ENCODE measurements at places on chromosomes 4 and X.

DNA sequence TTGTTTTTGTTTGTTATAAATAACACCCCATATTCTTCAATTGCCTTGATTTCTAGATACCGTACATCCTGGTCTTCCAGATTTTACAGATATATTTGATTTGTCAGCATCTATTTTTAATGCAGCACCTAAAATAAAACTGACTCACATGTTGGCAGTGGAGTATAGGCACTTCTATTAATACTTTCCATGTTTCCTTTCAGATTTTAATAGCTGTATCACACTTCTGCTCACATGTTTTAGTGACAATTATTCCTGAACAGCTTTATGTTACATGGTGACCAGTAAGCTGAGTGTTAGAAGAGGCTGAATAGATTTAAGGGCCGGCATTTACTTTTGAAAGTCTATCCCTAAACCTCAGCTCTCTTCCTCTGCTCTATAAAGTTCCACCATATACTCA is 46.1 kb downstream of the C4orf46 start:
- DNase-seq: no peak

DNA sequence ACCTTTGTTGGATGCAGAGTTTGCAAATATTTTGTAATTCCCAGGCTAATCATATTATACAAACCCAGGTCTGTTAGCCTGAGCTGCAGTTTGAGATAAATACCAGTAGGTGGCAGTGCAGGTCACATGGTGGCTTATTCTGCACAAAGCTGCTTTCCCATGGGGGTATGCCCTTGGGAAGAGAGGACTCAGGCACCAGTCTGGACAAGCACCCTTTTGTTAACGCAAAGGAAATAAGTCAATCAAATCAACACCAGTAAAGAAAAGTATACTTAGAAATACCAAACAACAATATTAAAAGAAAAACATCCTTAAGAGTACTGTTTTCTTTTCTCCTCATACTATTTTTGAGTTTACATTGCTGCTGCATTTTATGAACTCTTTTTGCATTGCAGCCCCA is 389.0 kb upstream of the ZFP42 start:
- peak; percentile 1 for DNase-seq

DNA sequence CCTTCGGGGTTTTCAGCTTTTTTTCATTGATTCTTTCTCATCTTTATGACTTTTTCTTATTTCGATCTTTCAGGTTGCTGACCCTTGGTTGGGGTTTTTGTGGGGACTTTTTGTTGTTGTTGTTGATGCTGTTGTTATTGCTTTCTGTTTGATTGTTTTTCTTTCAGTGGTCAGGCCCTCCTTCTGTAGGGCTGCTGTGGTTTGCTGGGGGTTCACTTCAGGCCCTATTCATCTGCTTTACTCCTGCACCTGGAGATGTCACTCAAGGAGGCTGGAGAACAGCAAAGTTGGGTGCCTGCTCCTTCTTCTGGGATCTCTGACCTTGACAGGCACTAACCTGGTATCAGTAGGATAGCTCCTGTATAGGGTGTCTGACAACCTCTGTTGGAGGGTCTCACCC is 39.9 kb upstream of the PCDH18 start:
- DNase-seq: no peak

GRCh38 chr4:111216791-111217190 is 593.9 kb upstream of the PITX2 start:
- no peak for DNase-seq

- no peak for DNase-seq
Observed at GRCh38 chr4:183508697-183509335, 4.0 kb downstream of the ING2 start.

- no peak for DNase-seq
Observed at GRCh38 chrX:625137-625691, 5.4 kb upstream of the SHOX start.

DNA sequence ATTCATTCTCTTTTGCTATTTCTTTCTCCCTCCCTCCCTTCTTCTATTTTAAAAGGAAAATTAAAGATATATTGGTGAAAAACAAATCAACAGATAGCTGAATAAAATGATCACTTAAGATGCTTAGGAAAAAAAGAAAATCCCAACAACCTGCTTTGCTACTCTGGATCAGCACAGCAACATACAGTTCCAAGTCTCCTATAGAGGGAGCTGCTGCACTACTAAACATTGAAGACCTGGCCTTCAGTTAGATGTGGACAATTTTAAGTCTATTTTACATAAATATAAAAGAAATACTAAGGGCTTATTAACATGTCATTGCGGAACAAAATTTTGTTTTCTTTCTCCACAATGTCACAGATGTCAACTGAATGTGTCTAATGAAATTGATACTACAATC is 226.4 kb downstream of the MAGEB5 start:
- no peak for DNase-seq

GRCh38 chr4:113330200-113330599 is 280.7 kb downstream of the ANK2 start:
- no peak for DNase-seq

DNA sequence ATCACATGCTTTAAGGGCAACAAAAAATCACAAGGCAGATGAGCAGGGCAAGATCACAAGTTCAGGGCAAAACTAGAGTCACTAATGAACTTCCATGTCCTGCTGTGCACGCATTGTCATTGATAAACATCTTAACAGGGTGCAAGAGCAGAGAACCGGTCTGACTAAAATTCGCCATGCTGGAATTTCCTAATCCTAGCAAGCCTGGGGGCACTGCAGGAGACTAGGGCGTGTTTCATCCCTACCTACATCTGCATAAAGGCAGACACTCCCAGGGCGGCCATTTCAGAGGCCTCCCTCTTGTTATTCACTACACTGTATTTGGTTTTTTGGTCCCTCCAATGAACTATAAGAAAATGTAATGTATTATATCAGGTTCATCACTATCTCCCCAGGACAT is 203.6 kb downstream of the ARHGEF9 start:
- no peak for DNase-seq

- no peak for DNase-seq
Observed at GRCh38 chr4:56128213-56128612, 179.5 kb downstream of the CEP135 start.

- no peak for DNase-seq
Observed at GRCh38 chr4:122798101-122798500, 28.5 kb upstream of the FGF2 start.

GRCh38 chr4:110188113-110188512 is 10.3 kb downstream of the ELOVL6 start:
- DNase-seq: no peak

DNA sequence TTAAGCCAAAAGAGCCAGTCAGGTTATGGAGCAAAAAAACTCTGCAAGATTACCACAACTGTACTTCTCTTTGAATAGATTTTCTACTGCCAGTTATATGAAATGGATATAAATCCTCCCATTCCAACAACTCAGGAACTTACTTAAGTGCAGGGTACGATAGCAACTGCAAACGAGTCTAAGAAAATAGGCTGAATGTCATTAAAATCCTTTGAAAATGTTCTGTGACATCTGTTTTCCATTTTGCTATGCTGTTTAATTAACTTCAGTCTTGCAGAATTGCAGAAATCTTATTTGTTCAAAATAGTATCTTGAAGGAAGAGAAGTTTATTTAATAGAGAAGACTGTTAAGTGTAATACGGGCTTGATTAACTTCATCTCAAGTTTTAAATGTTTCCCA is 243.8 kb downstream of the PALLD start:
- no peak for DNase-seq

DNA sequence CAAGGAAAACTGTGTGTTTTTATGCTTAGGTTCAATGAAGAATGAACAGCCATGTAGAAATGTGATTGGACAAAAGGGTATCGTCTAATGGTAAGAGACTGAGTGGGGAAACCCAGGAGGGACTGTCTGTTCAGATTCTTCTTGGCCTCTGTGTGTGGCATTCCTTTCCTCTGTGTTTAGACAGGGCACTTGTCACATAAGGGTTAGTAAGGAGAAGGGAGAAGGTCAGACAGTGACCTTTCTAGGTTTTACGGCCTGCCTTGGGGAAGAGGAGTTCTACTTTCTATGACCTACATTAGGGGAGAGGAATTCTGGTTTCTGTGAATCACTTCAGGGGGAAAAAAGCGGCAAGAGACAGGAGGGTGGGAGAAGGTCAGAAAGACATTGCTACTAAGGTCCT is 119.5 kb downstream of the GC start:
- no peak for DNase-seq

DNA sequence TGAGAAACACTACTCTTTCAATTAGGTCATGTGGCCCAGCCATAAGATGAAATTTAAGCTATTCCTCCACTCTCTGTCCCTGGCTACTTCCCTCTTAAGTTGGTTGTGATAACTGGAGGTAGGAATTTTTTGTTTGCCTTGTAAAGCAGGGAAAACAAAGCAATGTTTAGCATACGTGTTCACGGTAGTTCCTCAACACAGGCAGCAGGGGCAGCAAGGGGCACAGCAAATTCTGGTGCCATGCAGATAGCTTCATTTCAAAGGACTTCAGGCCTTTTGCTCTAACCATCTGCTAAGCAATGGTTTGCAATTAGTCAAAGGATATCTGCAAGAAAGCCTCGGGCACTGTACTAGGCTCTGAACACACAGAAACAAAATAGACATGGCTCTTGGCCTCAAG is 330.2 kb downstream of the ZIC3 start:
- no peak for DNase-seq

- no peak for DNase-seq
Observed at GRCh38 chr4:108454227-108454626, 166.1 kb upstream of the RPL34 start.

GRCh38 chr4:85431881-85432485 is 43.0 kb upstream of the ARHGAP24 start:
- no peak for DNase-seq

GRCh38 chr4:128600996-128601871 is 208.3 kb upstream of the JADE1 start:
- DNase-seq: no peak

DNA sequence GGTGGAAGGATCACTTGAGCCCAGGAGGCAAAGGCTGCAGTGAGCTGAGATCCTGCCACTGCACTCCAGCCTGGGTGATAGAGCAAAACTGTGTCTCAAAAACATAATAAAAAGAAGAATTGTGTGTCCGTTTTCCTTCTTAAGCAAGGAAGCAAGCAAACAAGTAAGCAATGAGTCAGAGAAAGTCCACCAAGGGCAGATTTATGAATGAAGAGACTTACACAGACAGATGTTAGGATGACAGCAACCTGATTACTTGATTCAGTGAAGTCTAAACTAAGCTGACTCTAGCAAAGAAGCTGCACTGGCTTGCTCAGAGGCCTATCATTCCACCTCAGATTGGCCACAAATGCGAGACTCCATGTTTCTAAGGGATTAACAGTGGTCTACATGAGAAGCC is 34.1 kb upstream of the SCML1 start:
- DNase-seq: no peak

- no peak for DNase-seq
Observed at GRCh38 chr4:145626623-145626982, 7.4 kb downstream of the MMAA start.

- DNase-seq: no peak
Observed at GRCh38 chrX:45807572-45808425, 607.1 kb upstream of the DIPK2B start.

DNA sequence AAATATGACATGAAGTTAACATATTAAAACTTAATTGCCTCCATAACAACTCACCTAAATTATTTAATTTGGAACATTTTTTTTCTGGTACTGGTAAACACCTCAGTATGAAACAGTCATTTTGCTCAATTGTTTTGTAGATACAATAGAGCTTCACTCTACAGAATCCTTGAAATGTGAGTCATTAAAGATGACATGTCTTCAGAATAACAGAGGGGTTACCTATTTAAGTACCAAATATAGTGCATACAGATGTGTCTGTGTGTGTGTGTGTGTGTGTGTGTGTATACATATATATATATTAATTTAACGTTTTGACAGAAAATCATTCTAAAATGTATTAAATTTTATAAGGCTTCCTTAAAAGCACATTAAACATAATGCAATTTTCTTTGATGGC is 297.6 kb downstream of the INPP4B start:
- DNase-seq: no peak

- DNase-seq: no peak
Observed at GRCh38 chr4:26796081-26796480, 64.6 kb upstream of the STIM2 start.

DNA sequence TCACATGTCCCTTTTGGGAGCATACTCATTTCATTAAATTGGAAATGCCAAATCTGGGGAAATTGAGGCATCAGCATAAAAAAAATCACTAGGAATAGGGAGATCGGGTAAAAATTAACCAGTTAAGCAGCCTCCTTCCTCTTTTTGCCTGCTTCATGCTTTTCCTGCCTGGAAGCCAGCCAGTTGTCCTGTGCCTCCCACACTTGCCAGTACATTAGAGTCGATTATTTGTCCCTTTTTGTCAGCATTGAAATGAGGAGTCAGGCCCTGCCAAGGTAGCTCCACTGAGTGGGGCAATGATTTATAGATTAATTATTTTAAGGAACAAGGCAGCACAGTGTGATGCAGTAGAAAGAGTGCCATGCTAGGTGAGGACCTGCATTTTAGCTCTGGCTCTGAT is 55.3 kb downstream of the SH2D1A start:
- DNase-seq: no peak

- DNase-seq: peak; percentile 37
Observed at GRCh38 chrX:46572340-46572936, 1.1 kb upstream of the CHST7 start.

GRCh38 chr4:109315818-109316217 is 13.4 kb upstream of the COL25A1 start:
- DNase-seq: no peak

DNA sequence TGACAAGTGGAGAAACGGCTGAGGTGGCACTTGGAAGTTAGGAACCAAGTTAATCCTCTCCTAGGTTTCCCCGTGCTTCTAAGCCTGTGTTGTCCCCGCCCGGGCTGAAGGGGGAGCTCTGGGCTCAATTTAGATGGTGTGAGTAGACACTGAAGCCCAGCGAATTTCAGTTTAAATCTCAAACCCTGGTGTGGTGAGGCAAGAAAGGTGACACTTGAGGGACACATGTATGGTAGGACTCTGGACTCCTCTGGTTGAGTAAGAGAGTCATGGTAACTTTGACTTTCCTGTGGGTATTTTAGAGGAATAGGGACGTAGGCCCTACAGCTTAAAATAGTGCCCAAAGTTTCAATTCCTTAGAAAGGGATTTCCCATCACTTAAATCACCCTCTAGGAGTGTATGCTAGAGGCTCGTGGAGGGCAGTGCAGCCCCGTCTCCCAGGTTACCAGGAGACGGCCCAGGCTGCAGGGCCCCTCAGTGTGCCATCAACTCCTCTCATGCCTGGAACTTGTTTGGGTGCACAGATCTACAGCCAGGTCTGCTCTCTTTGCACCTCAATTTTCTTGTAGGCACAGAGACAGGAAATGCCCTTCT is 24.0 kb downstream of the HAND2 start:
- no peak for DNase-seq

DNA sequence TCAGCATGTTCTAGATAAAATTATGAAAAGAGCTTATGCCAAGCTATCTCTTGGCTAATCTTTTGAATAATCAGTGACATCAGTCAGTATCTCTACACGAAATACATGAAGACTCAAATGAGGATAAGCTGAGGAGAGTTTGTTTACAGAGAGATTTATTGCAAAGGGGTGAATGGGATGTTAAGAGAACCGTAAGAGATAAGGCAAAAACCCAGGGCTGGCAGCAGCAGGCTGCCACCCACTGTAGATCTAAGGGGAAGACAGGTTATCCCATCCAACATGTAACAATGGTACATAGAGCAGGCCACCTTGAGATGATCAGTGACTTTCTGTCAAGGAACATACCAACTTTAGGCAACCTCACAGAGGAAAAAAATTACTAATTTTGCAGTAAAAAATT is 432.1 kb upstream of the NR3C2 start:
- no peak for DNase-seq

All from activated T-cell treated with anti-CD3 and anti-CD28 coated beads for 48 hours (primary cell).